Cardiac septum (tissue), 1 donor: ENCODE measurements at places on chromosomes 16 and 17. TPM values are rescaled to one million over a fixed set of nuclear protein-coding genes. Genes with fewer than 3 reads are reported as not detected.

IKZF3 gene
- total RNA-seq: 0.51 TPM

KRT32 gene
- total RNA-seq: 0.27 TPM

DNA sequence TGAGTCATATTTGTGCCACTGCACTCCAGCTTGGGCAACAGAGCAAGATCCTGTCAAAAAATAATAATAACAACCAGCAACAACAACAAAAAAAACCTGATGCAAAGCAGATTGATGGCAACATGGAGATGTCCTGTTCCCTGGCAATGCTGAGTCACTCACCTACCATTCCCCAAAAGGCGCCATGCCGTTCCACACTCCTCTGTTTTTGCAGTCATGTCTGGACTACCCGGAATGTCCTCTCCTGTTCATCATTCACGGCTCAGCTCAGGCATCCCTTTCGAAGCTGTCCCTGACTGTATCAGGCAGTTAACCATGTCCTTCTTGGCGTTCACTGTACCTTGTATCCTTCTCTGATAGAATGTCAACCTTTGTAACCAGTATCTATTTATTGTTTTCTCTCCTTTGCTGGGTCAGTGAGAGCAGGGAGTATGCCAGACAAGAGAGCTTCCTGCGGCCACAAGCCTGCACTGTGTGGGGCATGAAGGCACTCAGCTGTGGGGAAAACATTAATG lies 147.7 kb downstream of the ABCC12 start:
- no peak for DNase-seq

- no peak for DNase-seq
Observed at GRCh38 chr16:52469775-52470174, 77.2 kb downstream of the TOX3 start.

DNA sequence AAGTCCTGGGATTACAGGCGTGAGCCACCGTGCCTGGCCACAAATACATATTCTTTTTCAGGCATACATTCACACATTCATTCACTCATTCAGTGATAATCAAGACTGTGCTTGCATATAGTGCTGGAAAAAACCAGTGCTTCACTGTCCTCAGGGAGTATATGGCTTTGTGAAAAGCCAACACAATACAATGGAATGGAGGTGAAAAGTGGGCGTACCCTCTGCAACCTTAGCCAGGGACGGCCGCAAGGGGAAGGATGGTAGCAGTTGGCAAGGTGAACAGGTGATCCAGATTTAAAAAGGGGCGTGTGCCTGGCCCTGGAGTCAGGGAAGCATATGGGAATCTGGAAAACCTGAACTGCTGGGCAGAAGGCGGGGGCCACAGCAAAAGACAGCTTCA lies 18.1 kb upstream of the GAN start:
- DNase-seq: no peak

GRCh38 chr16:67241008-67241900 lies 6.0 kb downstream of the FHOD1 start:
- peak; percentile 84 for DNase-seq

- no peak for DNase-seq
Observed at GRCh38 chr16:87388818-87389134, 3.4 kb upstream of the MAP1LC3B start.

- DNase-seq: no peak
Observed at GRCh38 chr16:82177555-82177954, 7.5 kb upstream of the MPHOSPH6 start.

GRCh38 chr16:27463741-27464591 lies 62.0 kb downstream of the IL21R start:
- DNase-seq: no peak

DNA sequence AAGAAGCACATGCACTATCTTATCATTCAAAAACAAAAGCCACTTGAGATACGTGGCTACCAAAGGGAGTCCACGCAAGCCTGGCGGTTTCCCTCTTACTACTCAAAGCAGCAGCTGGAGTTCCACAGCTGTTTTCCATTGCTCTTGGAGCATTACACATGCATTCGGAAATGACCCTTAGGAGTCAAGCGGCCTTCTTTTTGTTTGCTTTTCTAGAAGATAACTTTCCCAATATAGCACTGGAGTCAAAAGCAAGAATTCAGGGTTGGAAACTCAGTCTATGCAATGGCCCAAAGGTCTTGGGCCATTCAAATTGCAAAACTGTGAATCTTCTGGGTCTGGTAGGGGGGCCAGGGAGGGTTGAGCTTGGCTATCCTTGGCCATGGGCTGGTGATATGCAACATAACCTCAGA lies 97.8 kb upstream of the MAF start:
- DNase-seq: no peak

- DNase-seq: no peak
Observed at GRCh38 chr17:75983501-75984181, 4.6 kb downstream of the TEN1 start.

- DNase-seq: no peak
Observed at GRCh38 chr17:73877962-73878361, 233.7 kb upstream of the SDK2 start.

DNA sequence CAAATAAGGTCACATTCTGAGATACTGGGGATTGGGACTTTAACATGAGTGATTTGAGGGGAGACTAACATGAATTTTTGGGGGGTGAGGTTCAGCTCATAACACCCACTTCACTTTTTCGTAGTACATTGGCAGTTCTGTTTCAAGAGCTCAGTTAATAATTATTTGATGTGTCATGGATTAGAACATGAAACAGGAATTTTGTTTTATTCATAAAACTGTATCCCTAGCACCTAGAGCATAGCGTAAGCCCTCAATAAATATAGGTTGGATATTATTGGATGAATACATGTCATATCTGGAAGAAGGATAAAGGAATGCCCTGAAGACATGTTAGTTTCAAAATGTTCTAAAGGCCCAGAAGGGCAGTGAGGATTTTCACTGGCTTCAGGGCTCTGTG lies 119.8 kb downstream of the PRKCA start:
- no peak for DNase-seq

GRCh38 chr16:55056585-55057401 lies 126.1 kb downstream of the IRX5 start:
- peak; percentile 50 for DNase-seq

- DNase-seq: no peak
Observed at GRCh38 chr17:42640121-42640520, 19.0 kb upstream of the TUBG2 start.

- DNase-seq: no peak
Observed at GRCh38 chr17:32161506-32162365, 19.4 kb downstream of the RHOT1 start.

DNA sequence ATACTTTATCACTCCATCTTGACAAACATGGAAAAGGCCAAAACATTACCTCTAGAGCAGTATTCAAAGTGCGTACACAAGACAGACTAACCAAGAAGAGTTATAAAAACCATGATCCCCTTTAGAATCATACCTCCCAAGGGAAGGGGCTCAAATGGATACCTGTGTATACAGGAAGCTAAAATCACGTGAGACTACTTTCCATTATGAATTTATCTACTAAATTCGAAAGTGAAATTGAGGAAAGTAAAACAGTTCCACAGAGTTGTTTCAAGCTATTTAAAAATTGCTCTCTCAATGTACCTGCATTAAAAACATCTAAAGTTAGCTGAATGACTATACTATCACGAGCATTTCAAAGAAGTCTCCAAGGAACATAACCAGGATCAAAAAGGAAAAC lies 32.7 kb downstream of the AP1G1 start:
- no peak for DNase-seq

GRCh38 chr17:16215002-16215272 lies 397 bp downstream of the NCOR1 start:
- DNase-seq: peak; percentile 82

DNA sequence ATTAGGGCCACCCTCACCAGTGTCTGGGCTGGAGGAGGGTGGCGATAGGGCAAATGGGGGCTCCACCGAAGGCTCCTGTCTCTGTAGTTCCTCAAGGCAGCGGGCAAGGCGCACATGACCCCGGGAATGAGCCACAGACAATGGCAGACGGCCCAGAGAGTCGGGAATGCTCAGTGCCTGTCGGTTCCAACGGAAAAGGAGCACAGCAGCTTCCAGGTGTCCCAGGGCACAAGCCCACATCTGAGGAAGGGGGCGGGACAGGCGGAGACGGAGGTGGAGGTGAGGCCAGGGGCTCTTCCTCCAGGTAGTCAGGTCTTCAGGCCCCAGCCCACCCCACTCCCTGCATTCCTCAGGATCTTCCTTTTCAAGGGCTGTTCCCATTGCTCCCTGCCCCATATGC lies 5.1 kb upstream of the SPAG7 start:
- DNase-seq: no peak

DNA sequence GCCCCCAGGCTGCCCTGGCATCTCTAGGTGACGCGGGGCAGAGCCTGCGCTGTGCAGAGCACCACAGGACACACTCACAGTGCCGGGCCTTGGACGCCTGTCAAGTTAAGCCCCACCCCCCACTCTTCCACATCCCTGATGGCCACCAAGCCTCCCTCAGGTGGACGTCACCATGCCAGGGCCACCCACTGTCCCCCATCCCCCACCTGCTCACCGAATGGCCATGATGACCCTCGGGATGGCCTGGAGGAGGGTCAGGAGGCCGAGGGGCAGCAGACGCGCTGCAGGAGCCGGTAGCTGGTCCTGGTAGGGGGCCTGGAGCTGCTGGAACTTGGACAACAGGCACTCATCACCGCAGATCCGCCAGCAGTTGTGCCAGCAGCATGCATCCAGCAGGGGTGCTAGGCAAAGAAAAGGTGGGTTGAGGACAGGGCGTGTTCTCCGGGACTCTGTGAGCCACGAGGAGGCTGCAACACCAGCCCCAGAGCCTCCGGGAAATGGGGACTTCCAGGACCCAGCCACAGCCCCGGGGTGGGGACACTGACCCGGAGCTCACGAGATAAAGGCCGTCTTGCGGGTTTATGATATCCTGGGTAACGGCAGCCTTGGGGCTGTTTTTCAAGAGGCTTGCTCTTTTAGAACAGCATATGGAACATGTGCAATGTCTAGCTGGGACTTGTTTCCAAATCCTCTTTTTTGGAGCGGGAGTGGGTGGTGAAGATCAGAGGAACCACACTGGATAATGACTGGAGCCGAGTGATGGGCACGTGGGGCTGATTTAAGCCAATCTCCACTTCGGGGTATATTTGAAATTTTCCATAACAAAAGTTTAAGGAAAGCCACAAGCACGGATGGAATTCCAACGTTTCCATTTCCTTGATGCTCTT lies 11.4 kb downstream of the C16orf95 start:
- DNase-seq: peak; percentile 69
